Osteoblast (primary cell): ENCODE measurements at places on chromosomes 1 and 21. TPM values are rescaled to one million over a fixed set of nuclear protein-coding genes. Genes with fewer than 3 reads are reported as not detected.

DNA sequence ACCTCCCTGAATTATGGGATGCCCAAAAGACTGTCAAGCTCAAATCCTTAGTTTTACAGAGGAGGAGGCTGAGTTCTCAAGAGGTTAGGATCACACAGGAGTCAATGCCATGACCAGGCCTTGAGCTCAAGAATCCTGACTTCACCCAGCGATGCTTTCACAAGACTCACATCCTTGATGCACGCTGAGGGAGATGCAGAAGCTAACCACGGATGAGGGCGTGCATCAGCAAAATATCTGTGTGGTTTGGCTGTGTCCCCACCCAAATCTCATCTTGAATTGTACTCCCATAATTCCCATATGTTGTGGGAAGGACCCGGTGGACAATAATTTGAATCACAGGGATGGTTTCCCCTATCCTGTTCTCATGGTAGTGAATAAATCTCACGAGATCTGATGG, 133.2 kb downstream of the KCNJ6 start:
- no peak overlapping the region for H3K4me3 ChIP-seq
- H3K27me3 ChIP-seq = peaks cover 2% of the 10 kb centered on the region
- H3K27ac ChIP-seq = peak overlapping the region; percentile 27
- DNase-seq = no peak
- H3K4me1 ChIP-seq = peaks cover 32% of the 10 kb centered on the region

The PLEKHG5 gene
- total RNA-seq = 11.2 and 13.3 TPM in 2 replicates

The TFF2 gene
- total RNA-seq = not detected in 2 replicates

- H3K27me3 ChIP-seq = no peaks in the 10 kb centered on the region
- peak overlapping the region; percentile 51 for H3K27ac ChIP-seq
- peaks cover 26% of the 10 kb centered on the region for H3K4me1 ChIP-seq
- DNase-seq = no peak
Observed at GRCh38 chr1:67890857-67891256, 57.6 kb upstream of the GNG12 start.

DNA sequence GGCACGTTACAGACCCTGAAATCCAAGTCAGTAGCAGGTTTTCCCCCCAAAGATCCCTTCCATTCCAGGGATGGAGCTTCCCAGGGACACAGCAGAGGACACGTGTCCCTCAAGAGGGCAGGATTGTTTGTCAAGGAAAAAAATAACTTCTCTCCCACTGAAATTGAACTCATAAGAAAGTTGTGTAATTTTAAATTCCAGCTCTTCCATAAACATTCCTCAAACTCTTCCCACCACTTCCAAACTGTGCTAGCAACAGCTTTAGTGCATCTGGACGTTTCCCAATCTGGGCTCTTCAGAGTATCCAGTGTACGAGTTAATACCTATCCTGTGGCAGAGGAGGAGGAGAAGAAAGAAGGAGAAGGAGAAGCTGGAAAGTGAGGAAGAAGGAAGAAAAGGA, 79.6 kb downstream of the PSMG1 start:
- DNase-seq = no peak
- peaks cover 11% of the 10 kb centered on the region for H3K27me3 ChIP-seq
- peaks cover 20% of the 10 kb centered on the region for H3K4me1 ChIP-seq
- H3K4me3 ChIP-seq = no peak overlapping the region

DNA sequence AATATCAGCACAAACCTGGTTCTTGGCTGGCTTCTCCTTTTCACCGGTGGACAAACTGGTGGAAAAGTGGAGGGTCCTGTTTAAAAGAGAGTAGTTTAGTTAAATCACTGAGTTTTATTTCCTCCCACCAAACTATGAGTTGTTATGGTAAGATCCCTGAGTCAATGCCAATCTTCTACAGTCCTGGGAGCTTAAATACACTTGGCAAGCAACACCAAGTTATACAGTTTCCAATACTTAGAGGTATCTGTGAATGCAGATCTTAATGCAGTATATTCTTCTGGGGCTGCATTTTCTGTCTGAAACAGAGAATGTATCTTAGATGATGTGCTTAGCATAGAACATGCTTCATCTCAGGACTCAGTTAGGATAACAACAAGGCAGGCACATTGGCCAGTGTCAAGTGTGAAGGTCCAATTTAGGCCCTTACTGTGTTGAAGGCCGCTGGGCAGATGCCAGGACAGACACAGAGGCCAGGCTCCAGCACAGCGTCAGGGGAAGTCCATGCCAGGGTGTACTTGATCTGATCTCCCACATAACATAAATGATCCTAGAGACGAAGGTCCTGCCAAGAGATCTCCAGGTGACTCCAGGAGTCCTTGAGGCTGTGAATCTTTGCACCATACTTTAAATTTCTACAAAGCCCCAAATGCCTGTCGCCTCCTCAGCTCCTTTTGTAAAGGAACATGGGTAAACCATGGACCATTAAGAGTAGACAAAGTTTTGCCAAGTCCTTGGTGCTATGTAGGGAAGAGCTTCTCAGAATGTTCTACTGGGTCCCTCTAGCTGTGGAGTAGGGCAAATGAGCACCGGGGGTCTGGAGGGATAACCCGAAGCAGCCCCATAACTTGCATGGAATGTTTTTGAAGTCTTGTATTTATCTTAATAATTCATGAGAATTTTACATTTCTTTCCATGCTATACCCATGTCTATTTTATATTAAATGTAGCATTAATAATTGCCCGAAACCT, 76.8 kb downstream of the KCNJ15 start:
- H3K36me3 ChIP-seq = no peaks in the 10 kb centered on the region
- peak overlapping the region; percentile 19 for H3K27ac ChIP-seq
- peak; percentile 69 for DNase-seq
- no peak overlapping the region for H3K4me3 ChIP-seq
- H3K27me3 ChIP-seq = no peaks in the 10 kb centered on the region

The HSD11B1 gene
- 0.88 and 1.8 TPM in 2 replicates for total RNA-seq

The PPM1J gene
- total RNA-seq = 0.59 and 1.1 TPM in 2 replicates

The F5 gene
- total RNA-seq = not detected in 2 replicates

GRCh38 chr1:94746635-94747525, 73.3 kb upstream of the SLC44A3 start:
- no peaks in the 10 kb centered on the region for H3K36me3 ChIP-seq
- H3K27me3 ChIP-seq = peaks cover 4% of the 10 kb centered on the region
- H3K27ac ChIP-seq = no peak overlapping the region
- H3K4me3 ChIP-seq = no peak overlapping the region
- no peaks in the 10 kb centered on the region for H3K4me1 ChIP-seq

DNA sequence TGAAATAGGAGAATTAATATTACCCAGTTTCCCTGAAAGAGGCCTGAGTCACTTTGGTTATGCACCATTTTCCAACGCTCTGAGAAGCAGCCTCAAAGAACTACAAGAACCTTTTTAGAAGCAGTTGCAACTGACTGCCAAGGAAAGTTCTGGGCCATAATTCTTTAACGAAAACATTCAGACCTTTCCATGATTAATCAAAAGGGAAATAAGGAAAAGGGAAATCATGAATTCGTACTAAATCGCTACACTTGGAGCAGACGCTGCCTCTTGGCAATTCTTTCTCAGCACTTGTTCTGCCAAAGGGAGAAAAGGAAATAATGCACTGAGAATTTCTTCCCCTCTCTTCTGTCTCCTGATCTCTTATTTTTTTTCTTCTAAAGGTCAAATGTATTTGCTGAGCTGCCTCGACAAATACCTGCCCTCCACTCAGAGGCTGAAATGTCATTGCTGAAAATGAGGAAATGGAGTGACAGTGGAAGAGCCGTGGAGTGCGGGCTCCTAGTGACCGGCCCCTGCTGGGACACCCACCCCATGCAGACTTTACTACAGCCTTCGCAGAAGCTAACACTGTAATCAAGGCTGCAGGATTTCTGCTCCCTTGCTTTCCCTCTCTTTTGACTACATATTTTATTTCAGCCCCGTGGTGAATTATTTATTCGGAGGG, 67.9 kb upstream of the GALNT2 start:
- no peak for DNase-seq
- no peak overlapping the region for H3K27ac ChIP-seq
- peaks cover 4% of the 10 kb centered on the region for H3K27me3 ChIP-seq
- no peaks in the 10 kb centered on the region for H3K4me1 ChIP-seq
- H3K36me3 ChIP-seq = no peaks in the 10 kb centered on the region
- H3K4me3 ChIP-seq = no peak overlapping the region
